ENCODE measurements at places on chromosomes 1 and 21. TPM values are rescaled to one million over a fixed set of nuclear protein-coding genes. Genes with fewer than 3 reads are reported as not detected.

- DNase-seq: no peak
Observed at GRCh38 chr1:157142765-157143423, 4.7 kb upstream of the ETV3 start.

- no peak for DNase-seq
Observed at GRCh38 chr1:97608272-97608671, 312.6 kb downstream of the DPYD start.

- no peak for DNase-seq
Observed at GRCh38 chr1:109994654-109995053, 10.1 kb downstream of the AHCYL1 start.

GRCh38 chr1:114216431-114217173 is 62.9 kb upstream of the SYT6 start:
- no peak for DNase-seq

DNA sequence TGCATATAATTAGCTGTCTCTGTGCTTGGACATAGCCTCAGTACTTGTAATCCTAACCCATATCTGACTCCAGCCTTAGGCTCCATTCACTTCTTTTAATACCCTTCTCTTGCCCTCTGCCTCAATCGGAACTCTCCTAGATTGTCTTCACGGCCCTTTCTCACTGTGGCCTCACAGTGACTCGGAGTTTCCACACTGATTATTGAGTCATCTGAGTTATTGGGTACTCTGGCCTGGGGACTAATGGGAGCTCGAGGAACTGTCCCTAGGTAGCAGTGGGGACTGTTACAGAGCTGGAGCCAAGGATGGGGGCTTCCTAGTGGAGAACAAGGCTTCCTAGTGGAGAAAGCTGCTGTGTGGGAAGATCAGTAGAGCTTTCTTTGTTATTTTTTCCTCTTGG is 17.0 kb downstream of the TRAF5 start:
- DNase-seq: no peak

- no peak for DNase-seq
Observed at GRCh38 chr1:115210302-115210711, 121.0 kb upstream of the TSPAN2 start.

DNA sequence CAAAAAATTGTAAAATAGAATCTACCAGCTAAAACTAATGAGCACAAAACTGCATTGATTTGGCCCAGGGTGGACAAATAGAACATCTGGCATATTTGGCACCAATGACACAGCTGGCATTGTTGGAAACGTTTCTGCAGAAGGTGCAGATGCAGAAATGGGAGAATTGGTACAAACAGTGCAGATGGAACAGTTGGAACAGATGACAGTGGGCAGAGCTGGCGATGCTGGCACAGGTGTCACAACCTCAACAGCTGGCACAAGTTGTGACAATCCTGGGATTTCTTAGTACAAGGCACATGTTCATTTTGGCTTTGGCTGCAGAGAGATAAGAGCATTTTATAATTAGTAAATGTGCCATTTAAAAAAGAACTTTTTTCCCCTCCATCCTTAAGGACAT is 91.1 kb upstream of the ZBTB18 start:
- no peak for DNase-seq

DNA sequence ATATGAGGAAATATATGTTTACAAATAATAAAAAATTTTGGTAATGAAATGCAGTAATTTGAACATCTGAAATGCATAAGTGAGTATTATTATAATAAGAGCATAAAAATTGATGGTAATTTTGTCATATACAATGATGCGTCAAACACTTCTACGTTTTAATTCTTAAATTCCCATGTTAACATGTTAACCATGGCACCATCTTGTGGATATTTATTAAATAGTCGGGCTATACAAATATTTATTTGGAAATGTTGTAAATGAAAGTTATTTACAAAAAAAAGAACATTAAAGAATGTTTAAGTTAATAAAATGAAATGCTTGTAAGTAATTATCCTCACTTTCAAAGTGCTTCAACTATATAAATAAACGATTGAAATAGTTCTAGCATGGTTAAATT is 57.2 kb upstream of the C1orf185 start:
- DNase-seq: no peak

DNA sequence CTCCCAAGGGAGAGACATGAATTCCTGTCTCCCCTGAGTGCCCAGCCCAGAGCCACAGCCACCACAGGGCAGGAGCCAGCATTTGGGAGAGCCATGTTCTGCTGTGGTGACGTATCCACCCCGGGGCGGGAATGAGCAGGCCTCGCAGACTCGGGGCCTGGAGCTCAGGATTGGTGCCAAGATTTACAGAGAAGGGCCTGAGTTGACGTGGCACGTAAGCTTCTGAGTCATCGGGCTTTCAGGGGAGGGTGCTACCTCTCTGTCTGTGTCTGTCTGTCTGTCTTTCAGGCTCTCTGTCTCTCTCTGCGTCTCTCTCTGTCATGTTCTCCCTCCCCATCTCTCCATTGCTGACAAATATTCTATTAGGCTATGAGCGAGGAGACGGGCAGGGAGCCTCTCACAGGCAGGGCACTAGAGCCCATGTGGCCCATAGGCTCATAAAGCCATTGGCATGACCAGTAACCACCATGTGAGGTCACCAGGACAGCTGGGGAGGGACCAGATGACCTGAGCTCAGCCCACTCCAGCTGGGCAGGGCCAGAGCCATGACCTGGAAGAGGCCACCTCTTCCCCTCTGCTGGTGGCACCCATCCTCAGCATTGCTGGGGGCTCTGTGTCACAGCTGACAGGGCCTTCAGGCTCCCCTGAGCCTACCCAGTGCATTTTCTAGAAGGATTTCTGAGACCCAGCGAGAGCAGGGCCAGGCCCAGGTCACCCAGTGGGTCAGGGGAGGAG is 300.0 kb upstream of the VAMP3 start:
- DNase-seq: no peak

DNA sequence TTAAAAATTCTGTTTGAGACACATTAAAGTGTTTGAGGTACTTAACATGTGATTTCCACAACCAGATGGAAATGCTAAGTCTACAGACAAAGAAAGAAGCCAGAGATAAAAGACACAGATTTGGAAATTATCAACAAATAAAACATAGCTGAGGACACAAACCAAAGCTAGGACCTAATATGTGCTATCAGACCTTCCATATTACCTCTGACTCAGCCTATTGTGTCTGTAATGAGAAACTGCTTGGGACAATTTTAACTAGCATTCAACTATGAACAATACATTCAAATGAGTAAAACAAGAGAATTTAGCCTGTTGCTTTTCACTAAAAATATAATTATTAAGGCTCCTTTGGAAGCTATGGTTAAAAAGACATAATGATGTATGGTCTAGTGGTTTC is 54.6 kb downstream of the WNT2B start:
- no peak for DNase-seq

DNA sequence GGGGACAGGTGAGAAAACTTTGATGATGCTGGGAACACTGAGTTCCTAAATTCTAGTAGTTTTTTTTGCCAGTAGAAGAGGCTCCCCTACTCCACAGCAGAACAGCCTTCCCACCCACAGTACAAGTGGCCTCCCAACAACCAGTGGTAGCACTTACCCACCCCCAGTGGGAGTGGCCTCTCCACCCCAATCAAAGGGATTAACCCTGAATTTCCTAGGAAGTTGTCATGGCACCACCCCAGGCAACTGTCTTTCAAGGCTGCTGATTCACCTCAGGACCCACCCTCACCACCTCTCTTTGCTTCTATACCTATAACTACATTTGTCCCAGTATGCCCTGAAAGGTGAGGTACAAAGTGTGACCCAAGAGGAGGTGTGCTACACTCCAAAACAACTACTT is 81.4 kb upstream of the PRDX6 start:
- DNase-seq: no peak

DNA sequence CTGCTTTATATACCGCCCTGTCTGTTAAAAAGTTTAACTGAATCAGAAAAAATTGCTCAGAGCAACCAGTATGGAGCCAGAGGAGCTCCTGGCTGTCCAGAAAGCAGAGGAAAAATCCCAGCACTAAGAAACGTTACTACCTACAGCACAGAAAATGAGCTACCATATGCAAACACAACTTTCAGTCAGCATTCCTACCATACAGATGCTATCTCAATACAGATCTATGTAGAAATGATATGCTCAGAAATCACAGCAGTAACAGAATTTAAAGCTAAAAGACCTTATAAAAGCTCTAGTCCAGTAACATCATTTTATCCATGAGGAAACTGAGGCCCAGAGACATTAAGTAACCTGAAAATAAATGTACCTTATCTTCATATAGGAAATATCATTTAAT is 38.7 kb downstream of the PCNX2 start:
- DNase-seq: no peak

Gene CD52
- 0.32 TPM for polyA plus RNA-seq

Gene CA14
- polyA plus RNA-seq: 8.5 TPM

Gene MAPKAPK2
- polyA plus RNA-seq: 40.1 TPM

Gene PRR9
- not detected for polyA plus RNA-seq

Gene SLC30A10
- 27.0 TPM for polyA plus RNA-seq

Gene GUCA2A
- not detected for polyA plus RNA-seq

Gene KRTAP19-8
- polyA plus RNA-seq: not detected

Gene SLAMF9
- polyA plus RNA-seq: 0.55 TPM

Gene ADAMTSL4
- polyA plus RNA-seq: 16.4 TPM

Data from HepG2 (cell line).